Ecto neural progenitor cell (in vitro differentiated cells): ENCODE measurements at places on chromosomes 7 and 10.

DNA sequence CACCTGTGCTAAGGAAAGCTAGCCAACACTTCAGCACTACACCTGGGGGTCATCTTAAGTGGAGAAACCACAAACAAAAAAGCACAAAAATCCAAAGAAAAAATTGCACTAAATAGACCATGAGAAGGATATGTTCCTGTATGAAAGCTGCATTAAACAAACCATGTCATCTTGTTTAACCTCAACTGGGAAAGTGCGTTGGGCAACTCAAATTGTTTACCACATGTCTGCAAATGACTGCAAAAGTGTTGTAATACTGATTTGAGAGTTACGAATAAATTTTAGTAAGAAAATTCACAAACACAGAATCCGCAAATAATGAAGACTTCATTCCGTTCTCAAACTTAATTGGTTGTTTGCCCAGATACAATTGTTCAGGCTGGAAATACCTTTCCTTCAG is 111.9 kb upstream of the EGFR start:
- no peak for DNase-seq

DNA sequence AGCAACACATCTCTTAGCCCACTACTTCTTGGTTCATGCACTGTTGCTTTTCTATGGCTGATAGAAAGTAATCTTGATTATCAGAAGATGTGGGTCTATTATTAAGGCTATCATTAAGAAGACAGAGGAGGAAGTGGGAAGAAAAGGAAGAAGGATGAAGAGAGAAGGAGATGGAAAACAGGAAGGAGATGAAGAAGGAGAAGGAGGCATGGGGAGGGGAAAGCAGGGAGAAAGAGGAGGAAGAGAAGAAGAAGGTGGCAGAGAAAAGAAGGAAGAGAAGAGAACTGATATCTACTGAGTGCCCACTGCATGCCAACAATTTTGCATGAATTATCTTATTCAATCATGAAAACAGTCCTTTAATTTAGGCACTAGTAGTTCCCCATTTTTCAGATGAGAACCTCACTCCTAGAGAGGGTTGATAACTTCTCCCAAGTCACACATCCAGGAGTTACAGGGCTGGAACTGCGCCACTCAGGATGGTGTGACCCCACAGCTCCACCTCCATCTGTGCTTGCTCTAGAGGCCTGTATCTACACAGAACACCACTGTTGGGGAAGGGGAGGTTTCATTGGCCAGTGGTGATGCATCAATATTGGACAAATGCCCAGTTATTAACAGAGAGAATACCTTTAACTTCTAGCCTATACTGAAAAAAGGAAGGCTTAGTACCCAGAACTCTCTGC is 147.4 kb downstream of the CXCL12 start:
- DNase-seq = no peak

- DNase-seq = no peak
Measured at GRCh38 chr10:13086056-13086455, 13.9 kb upstream of the OPTN start.

GRCh38 chr7:155789001-155789725 is 23.1 kb downstream of the SHH start:
- no peak for DNase-seq

DNA sequence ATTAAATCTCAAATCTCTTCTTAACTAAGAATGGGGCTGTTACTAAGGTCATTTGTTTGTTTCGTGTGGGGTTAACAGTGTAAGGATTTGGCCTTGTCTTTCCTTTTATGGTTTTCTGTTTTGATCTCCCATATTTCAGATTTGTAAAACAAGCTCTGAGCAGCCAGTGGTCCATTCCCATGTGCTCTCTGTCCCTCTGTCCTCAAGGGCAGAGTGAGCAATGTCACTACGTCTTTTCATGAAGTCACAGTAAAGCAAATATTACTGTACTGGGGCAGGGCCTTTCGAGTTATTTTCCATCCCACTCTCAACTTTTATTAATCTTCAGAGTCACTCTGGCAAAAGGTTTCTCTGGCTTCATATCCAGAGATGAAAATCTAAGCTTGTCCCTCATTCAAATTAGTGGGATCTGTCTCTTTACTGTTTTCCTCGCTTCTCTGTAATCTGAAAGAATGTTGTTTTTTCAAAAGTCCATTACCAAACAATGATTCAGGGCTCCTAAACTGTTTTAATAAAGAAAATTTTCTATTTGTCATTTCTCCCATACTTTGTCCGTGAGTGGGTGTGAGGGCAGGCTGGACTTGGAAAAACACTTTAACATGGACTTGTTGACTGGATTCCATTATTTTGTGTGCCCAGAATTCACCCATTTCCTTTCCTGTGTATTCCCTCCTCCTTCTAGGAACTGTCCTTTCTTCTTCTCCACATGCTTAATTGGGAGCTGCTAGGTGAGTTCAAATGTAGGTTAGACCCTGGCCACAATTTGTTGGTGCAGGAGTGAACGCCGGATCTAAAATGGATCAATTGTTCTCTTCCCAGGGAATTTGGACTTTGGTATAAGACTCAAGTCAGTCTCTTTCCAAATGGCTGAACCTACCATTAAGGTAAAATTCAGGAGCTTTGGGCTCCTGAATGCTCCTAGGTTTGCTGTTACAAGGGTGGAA is 42.1 kb upstream of the NAMPT start:
- no peak for DNase-seq

GRCh38 chr7:128909625-128910568 is 612 bp downstream of the KCP start:
- peak; percentile 74 for DNase-seq

DNA sequence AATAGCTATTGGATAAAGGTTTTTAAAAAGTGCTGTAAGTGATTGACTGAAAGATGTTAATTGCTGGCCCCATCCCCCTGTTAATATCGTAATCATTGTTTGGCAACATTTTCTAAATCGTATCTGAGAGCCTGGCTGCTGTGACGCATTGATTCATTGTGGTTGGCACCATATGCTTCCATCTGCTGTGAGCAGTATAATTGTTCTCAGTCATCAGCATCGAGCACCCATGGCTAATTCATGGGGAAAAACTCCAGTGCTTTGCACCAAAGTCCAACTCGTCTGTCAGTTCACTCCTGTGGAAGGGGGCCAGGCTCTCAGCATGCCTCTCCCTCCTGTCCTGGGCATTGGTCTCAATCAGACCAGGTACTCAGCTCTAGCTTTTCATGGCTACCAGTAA is 205.2 kb downstream of the STK31 start:
- DNase-seq = no peak

- peak; percentile 47 for DNase-seq
Measured at GRCh38 chr7:7581531-7582179, 15.0 kb downstream of the MIOS start.

DNA sequence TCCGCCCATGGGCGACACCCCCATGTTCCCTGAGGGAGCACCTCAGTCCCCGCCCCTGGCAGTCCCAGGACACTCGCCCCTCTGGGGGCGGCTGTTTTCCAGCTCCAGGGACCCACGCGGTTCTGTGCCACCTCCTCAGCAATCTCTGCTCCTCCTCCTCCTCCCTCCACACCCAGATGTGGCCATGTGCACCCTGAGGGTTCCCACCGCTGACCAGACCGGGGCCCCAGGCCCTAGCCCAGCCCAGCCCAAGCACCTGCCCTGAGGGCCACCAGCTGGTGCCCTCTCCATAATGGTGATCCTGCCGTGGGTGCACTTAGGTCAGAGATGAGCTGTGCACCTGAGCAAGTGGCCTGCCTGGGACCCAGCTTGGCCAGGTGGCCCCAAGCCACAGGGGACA is 25.1 kb downstream of the AP5Z1 start:
- DNase-seq = no peak

DNA sequence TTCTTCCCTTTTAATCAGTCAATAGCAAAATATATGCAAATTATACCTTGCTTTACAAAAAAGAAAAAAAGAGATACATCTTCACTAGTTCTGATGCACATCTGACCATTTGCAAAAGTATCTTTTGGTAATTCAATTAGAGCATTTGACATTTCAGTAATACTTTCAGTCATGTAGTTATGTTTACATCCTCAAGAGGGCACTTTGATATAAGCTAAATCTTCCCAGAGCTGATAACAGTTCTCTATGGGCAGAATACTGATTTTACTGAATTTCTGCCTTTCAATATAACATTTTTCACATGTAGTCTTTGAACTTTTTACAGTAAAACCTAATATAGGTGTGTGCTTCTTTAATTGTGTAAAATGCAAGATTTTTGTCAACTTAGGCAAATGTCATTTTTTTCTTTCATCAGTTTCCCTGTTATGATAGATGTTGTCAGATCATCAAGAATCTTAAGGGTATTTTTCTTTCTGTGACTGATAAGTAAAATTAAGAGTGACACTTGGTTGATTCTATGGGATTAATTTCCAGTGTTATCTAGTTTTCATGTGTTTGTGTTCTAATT is 703.5 kb upstream of the SEMA3D start:
- DNase-seq = no peak

- DNase-seq = no peak
Measured at GRCh38 chr7:391961-392524, 102.1 kb downstream of the FOXL3 start.

GRCh38 chr10:95308389-95309302 is 17.8 kb upstream of the PDLIM1 start:
- DNase-seq = no peak

DNA sequence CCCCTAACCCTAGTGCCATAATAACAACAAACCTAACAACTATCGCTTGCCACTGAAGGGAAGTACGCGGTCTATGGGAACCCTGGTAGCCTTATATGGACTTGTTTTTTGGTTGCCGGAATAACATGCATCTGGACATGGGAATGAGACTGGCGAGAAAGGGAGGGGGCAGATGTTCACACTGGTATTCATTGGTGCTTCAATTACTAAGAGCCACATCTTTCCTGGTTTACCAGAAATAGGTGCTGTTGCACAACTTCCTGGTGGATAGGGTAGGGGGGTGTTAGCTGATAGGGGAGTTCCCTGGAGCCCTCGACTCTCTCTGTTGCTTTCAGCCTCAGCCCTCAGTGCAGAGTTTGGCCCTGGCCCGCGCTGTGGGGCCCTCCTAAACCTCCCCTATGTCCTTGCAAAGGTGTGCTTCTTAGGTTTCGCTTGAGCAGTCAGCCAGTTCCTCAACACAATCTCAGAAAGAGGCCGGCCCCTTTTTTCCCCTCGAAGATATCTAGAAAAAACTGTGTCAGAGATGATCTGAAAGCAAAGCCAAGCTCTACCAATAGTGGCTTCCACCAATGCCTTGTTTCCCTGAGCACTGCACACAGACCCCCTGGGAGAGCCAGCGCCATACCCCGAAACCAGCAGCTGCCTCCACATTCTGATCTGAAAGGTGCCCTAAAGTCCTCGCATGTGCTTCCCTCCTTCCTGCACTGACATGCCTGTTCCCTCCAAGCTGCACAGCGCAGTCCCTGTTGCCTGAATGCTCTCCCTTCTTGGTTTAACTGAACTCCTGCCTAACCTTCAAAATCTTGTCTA is 13.5 kb downstream of the TBXAS1 start:
- no peak for DNase-seq

- no peak for DNase-seq
Measured at GRCh38 chr7:130883928-130884327, 149.9 kb upstream of the KLF14 start.

DNA sequence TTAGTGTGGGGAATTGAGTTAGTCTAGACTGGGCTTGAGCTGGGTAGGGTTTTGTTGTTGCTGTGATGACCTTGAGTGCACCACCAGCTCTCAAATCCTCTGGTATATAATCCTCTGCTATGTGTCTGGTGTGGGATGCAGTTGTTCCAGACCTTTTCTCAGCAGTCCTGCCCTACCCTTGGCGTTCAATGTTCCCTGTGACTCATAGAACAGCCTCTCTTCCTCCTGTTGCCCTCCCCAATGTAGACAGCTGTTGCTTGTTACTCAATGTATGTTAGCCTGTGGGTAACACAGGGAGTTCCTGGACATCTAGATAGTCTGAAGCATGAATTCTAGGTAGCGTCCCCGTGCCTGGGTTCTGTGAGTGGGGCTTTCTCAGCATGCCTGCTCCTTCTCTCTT is 19.8 kb downstream of the ACBD7 start:
- DNase-seq = no peak

GRCh38 chr10:118047157-118047719 is 497 bp upstream of the RAB11FIP2 start:
- DNase-seq = no peak

GRCh38 chr10:28801247-28801646 is 123.9 kb downstream of the BAMBI start:
- DNase-seq = no peak

GRCh38 chr10:126673565-126673964 is 3.1 kb upstream of the C10orf90 start:
- no peak for DNase-seq

GRCh38 chr10:7438196-7438986 is 27.6 kb upstream of the SFMBT2 start:
- DNase-seq = no peak

DNA sequence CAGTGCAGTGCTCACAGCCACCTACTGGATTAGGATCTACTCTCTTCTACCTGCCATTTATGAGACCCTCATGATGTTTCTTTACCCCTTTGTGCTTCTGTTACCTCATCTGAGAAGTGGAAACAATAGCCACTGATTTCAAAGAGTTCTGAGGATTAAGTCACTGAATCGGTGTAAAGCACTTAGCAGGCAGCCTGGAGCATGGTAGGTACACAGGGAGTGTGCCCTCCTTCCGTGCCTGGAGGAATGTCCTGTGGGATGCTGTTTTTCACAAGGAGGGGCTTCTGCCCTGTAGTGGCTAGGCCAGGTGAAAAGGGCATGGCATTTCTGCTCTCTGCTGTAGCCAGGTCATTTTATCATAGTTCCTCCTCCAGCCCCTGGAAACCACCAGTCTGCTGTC is 44.6 kb upstream of the C10orf120 start:
- no peak for DNase-seq

- no peak for DNase-seq
Measured at GRCh38 chr10:92430103-92430502, 139.1 kb downstream of the MARCHF5 start.

DNA sequence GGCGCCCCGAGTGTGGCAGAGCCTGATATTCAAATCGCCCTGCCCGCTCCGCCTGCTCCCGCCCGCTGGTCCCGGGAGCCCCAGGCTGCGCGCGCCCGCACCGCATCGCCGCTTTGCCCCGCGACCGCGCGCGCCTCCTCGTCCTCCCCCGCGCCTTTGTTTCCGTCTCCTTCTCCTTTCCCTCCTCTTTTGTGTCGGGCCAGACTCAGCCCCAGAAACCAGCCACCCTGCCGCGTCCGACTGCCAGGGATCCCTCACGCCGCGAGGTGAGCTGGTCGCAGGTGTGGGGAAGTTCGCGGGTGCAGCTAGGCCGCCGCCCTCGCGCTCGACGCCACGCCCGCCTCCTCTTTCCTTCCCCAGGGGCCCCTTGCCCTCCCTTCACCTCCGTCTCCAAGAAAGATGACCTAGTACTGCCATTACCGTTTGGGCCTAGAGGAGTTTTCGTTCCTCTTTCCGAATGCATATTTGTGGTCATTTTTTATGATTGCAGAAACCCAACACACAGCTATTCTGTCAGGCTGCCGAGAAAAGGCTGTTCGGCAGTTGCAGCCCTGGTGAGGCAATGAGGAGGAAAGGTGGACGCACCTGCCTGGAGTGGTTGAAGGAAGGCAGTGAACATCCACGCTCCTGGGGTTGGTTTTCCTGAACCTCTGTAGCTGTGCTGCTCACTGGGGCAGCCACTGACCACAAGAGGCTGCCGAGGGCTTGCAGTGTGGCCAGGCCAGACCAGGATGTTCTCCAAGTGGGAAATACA is 107.3 kb downstream of the SNX10 start:
- DNase-seq = peak; percentile 82

GRCh38 chr7:156032973-156033372 is 220.7 kb upstream of the SHH start:
- no peak for DNase-seq

GRCh38 chr10:43224321-43224720 is 42.5 kb downstream of the RASGEF1A start:
- DNase-seq = no peak

- DNase-seq = no peak
Measured at GRCh38 chr7:106766551-106766950, 98.5 kb upstream of the PIK3CG start.
